ENCODE measurements at places on chromosomes 16 and 17.

DNA sequence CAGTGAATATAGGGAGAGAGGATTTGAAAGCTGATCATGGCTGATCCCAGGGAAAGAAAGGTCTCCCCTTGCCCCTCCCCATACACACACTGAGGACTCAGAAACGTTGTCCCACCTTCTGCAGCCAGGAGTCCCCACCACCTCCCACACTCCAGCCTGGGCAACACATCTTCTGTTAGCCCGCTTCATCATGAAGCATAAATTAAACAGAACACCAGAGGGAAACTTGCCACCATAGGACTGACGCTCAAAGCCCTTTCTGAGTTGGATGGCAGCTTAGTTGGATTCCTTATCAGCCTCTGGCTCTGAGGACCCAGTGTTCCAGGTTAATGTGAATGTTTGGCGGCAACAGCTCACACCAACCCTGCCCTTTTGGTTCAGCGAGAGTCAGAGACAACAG lies 33.9 kb downstream of the ARHGAP27 start:
- DNase-seq: no peak

DNA sequence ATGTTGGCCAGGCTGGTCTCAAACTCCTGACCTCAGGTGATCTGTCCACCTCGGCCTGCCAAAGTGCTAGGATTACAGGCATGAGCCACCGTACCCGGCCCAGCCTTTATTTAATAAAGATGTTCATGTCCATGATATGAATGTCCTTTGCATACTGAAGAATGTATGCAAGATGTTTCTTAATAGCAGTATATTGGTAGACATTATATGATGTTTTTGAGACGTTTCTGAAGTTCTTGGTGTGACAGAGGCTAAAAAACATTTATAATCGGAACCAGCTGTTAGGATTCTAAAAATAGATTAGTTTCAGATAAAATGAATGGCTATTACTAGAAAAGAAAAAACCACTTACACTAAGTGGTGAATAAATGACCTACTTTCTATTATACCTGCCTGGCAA lies 11.8 kb downstream of the PDZD9 start:
- no peak for DNase-seq

DNA sequence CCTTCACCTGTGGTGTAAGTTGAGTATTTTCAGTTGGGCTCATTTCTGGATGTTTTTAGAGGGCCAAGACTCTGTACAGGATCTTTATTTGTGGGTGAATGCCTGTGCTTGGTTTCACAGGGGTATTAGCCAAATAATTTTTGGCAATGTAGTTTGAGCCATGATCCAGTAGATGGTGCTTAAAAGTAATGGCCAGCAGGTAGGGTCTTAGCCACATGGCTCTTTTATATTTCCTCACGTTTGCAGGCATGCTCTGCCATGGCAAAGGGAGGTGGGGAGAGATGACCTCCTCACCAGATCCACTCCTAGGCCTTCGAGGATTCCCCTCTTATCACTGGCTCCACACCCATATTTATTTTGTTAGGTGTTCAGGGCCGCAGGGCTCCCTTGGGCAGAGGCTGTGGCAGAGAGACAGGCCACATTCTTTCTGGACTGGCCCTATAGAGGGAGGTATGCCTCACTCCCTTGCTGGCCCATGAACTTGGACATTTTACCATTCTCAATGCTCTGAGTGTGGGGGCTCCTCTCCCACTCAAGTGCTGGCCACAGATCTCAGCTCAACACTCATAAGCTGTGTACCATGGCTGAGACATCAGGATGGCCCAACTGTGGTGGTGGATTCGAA lies 417.1 kb downstream of the XYLT1 start:
- DNase-seq: no peak

DNA sequence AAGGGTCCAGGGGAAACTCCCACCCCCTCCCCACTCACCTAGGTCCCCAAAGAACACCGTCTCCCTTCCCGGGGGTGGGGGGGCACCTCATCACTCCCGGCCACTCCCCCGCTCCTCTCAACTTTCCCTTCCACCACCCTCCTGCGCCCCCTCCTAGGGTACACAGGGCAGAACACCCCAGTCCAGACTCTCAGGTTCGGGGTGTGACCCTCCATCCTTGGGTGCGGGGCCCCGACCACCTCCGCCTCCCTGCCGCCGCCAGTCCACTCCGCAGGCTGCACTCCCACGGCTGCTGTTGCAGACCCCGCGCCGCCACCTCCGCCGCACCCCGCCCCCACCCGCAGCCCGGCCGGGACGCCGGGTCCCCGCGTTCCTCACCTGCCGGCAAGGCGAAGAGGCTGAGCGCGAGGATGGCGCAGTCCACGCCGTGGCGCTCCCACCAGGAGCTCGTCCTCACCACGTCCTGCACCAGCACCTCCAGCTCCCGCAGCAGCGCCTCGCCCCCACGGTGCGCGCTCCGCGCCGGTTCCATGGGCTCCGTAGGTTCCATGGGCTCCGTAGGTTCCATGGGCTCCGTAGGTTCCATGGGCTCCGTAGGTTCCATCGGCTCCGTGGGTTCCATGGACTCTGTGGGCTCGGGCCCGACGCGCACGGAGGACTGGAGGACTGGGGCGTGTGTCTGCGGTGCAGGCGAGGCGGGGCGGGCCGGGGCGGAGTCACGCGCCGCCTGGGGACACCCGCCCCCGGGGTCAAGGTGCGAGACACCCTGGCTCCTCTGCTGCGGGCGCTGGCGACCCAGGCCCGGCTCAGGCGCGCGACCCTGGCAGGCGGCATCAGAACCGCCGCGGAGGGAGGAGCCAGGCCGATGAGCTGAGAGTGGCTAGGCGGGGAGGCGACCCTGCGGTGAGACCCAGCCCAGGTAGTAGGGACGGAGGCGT lies at the start of gene FADS6:
Gene FADS6, minus strand, starts transcription at position 660 of the 938 bp plus-strand sequence. Its CDS starts 38 bp downstream, at position 622.
- DNase-seq: no peak

DNA sequence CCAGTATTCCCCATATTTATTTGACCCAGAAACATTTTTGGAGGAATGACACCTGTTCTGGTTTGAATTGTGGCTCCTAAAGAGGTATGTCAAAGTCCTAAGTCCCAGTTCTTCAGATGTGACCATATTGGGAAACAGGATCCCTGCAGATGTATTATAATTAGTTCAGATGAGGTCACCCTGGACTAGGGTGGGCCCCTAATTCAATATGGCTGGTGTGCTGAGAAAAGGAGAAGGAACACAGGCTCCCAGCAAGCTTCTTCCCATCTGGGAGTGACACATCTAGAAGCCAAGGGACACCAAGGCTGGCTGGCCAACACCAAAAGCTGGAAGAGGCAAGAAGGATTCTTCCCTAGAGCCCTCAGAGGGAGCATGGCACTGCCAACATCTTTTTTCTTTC lies 3.8 kb upstream of the GCSH start:
- no peak for DNase-seq

- DNase-seq: no peak
Measured at GRCh38 chr16:90018297-90018651, 982 bp downstream of the DBNDD1 start.

DNA sequence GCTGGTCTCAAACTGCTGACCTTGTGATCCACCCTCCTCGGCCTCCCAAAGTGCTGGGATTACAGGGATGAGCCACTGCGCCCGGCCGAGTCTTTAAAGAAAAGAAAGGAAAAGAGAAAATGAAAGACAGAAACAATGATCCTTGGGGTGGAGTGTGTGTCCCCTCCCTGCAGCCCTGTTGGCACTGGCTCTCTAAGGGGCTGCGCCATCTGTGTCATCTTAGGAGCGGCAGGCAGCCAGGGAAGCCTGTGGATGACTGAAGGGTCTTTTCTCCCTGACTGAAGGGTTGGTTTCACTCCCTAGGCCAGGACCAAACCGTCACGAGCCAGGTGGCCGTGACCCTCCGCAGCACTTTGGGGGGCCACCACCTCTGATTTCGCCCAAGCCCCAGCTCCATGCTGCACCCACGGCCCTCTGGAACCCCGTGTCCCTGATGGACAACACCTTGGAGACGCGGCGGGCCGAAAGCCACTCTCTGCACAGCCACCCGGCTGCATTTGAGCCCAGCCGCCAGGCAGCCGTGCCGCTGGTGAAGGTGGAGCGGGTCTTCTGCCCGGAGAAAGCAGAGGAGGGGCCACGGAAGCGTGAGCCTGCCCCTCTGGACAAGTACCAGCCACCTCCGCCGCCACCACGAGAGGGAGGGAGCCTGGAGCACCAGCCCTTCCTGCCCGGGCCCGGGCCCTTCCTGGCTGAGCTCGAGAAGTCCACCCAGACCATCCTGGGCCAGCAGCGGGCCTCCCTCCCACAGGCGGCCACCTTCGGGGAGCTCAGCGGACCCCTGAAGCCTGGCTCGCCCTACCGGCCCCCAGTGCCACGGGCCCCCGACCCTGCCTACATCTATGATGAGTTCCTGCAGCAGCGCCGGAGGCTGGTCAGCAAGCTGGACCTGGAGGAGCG lies 27.7 kb downstream of the GINS2 start:
- DNase-seq: no peak

- no peak for DNase-seq
Measured at GRCh38 chr16:13397126-13397525, 495.7 kb downstream of the SHISA9 start.

DNA sequence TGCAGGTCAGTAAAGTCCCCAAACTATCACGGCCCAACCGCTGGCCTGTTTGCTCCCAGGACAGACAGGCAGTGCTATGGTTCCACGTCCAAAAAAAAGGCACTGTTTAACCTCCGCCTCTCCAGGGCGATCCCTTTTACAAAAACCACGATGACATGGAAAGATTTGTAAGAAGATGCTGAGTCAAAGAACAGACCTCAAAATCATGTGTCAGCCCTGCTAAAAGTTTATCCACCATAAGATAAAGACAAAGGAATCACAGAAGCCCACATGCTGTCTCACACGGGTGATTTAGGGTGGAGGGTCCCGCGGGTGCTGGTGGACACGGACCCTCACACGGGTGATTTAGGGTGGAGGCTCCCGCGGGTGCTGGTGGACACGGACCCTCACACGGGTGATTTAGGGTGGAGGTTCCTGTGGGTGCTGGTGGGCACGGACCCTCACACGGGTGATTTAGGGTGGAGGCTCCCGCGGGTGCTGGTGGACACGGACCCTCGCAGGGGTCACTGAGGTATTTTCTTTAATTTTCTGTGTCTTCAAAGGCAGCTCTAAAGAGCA lies 117.2 kb upstream of the METRNL start:
- DNase-seq: no peak

DNA sequence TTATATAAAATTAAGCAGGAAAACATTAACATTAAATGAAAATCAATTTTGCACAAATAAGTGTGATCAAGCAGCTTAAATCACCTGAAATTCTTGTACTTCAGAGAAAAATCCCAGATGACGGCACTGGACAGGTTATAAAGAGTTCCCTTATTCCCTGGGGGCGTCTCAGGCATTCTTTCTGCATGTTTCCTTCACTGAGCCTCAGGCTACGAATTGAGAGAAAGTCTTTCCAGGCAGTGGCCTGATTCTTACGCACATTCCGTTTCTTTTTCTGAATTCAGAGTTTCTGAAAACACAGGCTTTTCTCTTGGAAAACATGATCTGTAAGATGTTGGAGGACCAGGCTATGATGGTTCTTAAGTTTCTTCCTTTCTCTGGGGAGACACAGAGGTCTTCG lies 22.1 kb upstream of the PITPNM3 start:
- no peak for DNase-seq

DNA sequence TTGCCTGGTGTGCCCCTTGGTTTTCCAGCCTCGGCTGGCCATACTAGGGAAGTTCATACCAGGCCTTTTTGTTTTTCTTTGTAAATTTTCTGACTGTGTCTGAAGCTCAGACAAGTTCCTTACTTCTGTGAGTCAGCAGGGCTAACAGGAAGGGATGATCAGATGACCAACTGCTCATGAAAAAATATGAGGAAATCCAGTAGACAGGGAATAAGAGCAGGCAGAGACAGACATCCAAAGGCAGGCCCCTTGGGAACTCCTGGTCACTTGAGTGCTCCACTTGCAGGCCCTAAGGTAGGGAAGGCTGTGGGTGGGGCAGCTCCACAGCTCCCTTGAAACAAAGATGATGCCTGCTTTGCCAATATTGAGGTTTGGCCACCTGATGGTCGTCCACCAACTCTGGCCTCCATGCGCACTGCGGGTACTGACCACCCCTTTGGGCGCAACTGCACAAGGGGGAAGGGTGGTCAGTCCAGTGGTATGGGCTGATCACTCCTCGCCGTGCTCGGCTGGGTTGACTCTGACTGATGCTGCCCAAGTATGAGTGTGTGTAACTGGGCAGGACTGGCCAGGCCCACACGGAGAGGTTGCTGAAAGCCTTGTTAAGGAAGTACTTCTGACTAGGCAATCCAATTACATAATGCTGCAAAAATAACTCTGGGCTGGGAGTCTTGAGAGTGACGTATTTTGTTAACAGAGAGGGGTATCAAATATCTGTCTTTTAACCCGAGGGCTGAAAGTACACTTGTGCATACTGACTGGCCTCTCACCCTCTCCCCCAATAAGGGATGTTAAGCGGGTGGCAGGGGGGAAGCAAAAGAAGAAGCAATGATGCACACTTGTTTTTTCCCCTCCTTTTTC lies 20.8 kb upstream of the ZFHX3 start:
- DNase-seq: no peak

- no peak for DNase-seq
Measured at GRCh38 chr17:27379888-27380533, 76.2 kb upstream of the KSR1 start.

GRCh38 chr17:62737513-62737912 lies 70.6 kb downstream of the MARCHF10 start:
- no peak for DNase-seq

- DNase-seq: no peak
Measured at GRCh38 chr17:69450918-69451317, 36.4 kb downstream of the MAP2K6 start.

GRCh38 chr17:67491009-67491680 lies 114.1 kb downstream of the PITPNC1 start:
- no peak for DNase-seq

DNA sequence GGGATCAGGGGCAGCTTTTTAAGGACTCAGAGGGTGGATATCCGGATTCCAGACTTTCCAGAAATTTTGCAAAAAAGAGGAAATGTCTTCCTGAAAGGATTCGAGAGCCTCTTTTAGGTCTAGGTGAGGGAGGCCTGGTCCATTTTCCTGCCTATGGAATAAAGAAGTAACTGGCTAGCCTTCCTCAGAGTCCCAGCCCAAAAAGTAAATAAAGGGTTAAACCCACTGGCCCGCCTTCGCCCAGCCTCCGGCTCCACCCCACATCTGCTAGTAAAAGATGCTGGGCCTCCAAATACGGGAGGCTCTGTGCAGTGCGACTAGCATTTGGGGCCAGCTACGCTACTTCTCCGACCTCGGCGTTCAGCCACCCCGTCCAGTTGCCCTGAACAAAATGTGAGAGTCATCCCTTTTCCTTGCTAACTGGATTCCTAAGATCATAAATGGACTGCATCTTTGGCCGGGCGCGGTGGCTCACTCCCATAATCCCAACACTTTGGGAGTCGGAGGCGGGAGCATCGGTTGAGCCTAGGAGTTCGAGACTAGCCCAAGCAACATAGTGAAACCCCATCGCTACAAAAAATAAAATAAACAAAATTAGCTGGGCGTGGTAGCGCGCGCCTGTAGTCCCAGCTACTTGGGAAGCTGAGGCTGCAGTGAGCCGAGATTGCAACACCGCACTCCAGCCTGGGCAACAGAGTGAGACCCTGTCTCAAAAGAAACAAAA lies 824 bp upstream of the MPP2 start:
- DNase-seq: no peak
